ENCODE measurements at places on chromosomes 5 and 9.
A peak's percentile ranks its signal among the peaks of the same experiment; 100 is the strongest.

GRCh38 chr5:72608297-72608696 lies 101.1 kb upstream of the ZNF366 start:
- no peak for DNase-seq

DNA sequence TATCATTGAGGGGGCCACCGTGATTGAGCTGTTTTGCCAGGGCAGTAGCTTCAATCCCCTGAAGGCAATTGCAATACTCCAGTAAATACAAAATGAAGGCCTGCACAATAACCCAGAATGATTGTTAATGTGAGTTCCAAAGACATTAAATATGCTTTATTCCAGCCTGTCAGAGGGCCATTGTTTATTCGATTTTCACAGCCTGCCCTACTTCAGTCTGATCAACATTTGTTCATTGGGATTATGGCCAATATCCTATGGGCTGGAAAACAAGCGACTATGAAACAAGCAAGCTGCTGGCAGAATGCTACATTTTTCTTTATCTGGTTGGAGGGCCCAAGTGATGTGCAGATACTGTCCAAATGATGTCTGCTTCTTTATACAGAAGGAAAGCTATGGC lies 543.1 kb downstream of the TLE1 start:
- DNase-seq, result no peak

GRCh38 chr5:92494508-92494907 lies 1086.5 kb downstream of the NR2F1-AS1 start:
- no peak for DNase-seq

DNA sequence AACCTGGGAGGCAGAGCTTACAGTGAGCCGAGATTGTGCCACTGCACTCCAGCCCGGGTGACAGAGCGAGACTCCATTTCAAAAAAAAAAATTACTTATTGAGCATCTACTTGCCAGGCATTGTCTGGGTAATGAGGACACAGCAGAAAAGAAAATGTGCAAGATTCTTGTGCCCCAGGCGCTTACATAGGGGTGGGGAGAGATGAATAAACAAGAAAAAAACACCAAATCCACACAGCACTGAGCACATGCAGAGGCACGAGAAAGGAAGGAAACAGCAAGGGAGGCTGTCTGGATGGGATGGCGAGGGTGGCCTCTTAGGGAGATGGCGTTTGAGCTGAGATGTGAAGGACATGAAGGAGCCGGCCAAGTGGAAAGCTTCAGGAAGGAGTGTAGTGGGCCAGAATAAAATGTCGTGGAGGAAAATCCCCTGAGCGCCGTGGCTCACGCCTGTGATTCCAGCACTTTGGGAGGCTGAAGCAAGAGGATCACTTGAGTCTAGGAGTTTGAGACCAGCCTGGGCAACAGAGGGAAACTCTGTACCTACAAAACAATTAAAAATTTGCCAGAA lies 13.9 kb downstream of the DYNC2I2 start:
- DNase-seq, result no peak

DNA sequence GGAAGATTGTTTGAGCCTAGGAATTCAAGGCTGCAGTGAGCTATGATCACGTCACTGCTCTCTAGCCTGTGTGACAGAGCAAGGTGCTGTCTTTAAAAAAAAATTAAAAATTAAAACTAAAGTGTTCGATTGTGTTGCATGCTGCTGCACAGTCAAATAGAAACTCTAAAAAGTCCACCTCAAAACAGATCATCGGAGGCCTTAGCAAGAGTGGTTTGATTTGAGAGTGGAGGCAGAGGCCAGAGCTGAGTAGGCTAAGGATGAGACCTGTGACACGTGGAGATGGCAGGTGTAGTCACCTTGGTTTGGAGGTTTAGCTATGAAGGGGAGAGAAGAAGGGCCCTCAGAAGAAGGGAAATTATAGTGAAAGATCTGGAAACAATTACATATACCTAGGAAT lies 2.8 kb upstream of the PTPDC1 start:
- DNase-seq, result no peak

DNA sequence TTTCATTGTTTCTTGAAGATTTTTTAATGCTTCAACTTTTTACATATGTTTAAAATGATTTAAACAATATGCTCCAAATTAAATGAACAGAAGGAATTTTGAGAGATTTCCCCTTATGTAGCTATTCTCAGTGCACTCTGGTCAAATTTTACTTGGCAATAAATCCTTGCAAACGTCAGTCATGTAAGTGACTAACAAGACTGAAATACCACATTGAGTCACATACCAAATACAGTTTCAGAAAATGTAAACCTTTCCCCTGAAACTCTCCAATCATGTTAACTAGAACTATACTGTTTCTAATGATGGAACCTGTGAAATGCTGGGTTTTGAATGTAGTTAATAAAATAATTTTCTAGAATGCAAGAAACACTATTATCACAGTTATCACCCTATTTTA lies 29.6 kb downstream of the SAR1B start:
- DNase-seq, result no peak

DNA sequence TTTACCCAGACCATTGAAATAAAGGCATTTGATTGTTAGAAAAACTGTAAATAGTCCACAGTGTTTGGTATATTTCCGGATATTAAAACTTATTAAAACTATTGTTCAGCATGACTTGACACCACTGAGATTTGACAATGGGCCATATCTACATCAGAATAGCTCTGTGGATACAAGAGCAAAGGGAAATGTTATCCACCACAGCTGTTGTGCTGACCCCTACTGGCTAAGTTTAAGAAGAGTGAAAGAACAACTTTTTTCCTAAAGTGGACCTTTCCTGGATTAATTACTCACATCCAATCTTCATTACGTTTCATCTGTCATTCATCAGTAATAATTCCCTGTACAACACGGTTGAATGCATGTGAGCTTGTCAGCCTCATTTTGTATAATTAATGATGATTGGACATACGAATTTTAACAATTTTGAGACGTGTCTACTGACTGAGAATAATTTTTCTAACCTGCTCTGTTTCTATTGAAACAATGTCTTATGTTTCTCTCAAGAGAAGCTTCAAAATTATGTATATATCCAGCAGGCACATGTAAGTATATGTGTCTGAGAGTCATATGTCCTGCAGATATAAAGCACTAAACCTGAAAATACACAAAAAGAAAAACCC lies 1952.6 kb downstream of the MAT2B start:
- DNase-seq, result peak; percentile 40

- no peak for DNase-seq
Observed at GRCh38 chr9:81492710-81493447, 196.5 kb downstream of the TLE1 start.

DNA sequence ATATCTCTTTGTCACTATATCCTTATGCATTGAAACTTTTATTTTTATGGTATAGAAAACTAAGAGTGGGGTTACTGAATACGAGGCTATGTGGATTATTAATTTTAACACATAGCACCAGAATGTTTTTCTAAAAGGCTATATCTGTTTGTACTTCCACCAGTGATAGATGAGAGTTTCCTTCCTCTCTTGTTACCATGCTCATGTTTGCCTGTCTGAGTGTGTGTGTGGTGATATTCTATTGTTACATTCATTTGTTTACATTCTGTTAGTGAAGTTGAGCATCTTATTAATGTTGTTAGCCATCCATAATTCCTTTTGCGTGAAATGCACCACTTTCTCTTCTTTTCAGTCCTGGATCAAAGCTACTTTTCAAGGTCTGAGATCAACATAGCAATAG lies 54.1 kb upstream of the ALDH1A1 start:
- no peak for DNase-seq

- no peak for DNase-seq
Observed at GRCh38 chr5:16812911-16813310, 123.2 kb downstream of the MYO10 start.

DNA sequence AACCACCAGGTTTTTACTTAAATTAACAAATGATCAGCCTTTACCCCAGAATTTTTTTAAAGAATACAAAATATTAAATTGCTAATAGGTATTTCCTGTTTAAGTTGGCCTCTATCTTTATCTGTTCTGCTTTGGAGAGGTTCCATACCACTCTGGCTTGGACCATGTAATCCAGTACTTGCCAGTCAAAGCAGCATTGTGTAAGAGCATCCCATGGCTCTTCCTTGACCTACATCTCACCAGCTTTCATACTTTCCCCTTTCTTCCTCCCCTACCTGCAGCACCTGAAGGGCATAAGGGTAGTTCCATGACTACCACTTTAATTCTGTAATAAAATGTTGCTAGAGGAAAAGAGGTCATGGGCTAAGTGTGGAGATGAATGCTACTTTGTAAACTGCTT lies 140.8 kb upstream of the MTAP start:
- no peak for DNase-seq

DNA sequence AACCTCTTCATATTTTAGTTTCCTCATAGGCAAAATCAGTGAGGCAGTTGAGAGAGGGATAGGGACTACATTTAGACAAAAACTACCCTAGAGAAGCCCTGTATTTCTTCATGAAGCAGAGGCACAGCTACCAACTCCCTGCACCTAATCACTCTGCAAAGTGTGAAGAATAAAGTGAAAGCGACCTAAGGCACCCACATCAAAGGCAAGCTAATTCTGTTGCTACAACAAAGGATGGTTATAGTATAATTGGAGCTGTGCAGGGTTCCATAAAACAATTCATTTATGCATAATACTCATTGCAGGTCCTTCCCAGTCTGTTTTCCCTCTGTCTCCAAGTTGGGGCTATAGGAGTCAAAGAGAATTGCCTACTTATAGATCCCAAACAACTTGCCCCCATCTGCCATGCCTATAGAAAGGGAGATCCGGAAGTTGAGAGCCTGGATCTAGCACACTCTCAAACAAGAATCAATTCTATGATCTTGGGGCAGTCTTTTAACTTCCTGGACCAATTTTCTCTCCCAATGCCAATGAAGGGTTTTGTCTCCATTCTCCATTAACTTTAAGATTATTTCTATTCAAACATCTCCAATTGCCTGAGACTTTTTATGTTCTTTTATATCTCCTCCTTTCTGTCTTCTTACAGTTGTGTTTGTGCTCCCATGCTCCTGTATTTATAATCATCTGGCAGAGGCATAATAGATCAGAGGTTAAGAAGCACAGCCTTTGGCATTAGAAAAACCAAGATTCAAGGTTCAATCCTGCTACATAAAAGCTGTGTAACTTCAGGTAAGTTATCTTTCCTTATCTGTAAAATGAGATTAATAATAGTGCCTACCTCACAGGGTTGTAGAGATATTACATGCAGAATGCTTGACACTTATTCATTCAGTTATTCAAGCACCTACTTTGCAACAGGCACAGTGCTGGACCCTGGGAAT lies 56.0 kb upstream of the PTGER4 start:
- DNase-seq, result no peak

- DNase-seq, result no peak
Observed at GRCh38 chr9:124332361-124333202, 74.8 kb downstream of the NEK6 start.

GRCh38 chr5:1777281-1778137 lies 22.1 kb downstream of the MRPL36 start:
- DNase-seq, result no peak

GRCh38 chr9:22053178-22053577 lies 44.1 kb upstream of the CDKN2B start:
- DNase-seq, result no peak

GRCh38 chr5:36596247-36596646 lies 10.2 kb upstream of the SLC1A3 start:
- DNase-seq, result peak; percentile 37

Data from A673 (cell line).